ENCODE measurements at places on chromosomes 3 and 15.

DNA sequence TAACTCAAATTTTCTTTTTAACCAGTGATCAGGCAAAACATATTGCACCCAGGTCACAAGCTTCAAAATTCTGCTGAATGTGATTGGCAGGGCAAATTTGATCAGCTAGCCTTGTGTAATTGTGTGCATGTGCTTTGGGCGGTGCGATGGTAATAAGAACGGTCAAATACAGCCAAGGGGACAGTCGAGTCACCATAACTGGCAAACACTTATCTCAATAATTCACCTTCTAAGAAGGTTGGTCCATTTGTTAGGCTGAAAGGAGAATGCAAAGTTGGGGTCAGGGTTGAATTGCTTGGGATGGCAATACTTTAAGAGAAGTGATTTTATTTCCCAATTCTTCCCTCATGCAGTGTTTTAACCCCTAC is 302.4 kb upstream of the PDZRN3 start:
- no peak for DNase-seq

- no peak for DNase-seq
These were observed 65.4 kb upstream of the ITGA11 start for GRCh38 chr15:68497206-68497910.

DNA sequence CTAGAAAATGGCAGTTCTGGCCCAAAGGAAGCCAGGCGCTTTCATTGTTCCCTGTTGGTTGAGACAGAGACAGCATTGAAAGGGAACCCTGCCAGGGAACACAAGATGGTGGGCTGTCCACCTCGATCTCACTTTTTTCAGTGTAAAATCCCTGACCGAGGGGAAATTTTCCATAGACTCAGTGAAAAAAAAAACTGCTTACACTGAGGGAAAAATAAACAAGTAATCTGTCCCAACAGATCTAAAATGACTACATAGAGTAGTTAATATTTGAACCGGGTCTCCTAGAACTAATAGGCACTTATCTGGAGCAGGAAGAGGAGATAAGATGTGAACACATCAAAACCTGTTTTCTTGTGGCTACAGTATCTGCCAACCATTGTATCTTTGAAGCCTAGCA is 763.4 kb upstream of the GOLIM4 start:
- DNase-seq, result no peak

GRCh38 chr15:70345251-70346019 is 247.7 kb upstream of the TLE3 start:
- DNase-seq, result no peak

GRCh38 chr3:84039099-84039498 is 919.7 kb upstream of the CADM2 start:
- no peak for DNase-seq

DNA sequence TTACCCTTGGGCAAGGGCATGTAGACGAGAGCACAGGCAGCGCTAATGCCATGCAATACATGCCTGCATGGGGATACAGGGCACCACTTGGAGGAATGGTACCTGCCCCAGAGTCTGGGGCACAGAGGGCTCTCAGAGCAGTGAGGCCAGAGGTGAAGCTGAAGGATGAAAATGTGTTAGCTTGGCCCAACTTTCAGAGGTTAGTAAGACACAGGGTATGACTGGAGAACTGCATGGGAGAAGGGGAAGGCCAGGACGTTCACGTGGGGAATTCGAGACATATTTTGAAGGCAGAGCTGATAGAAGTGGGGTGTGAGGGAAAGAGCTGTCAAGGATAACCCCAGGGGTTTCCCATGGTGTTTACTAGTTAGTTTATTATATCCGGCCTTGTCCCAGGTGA is 19.6 kb downstream of the CSRNP1 start:
- no peak for DNase-seq

- DNase-seq, result peak; percentile 37
These were observed 283.9 kb downstream of the GRM7 start for GRCh38 chr3:7144697-7145308.

All from NB4 (cell line).